ENCODE measurements at places on chromosomes 13 and 19.

GRCh38 chr19:52665027-52665426, 26.9 kb upstream of the ZNF83 start:
- DNase-seq, result no peak

DNA sequence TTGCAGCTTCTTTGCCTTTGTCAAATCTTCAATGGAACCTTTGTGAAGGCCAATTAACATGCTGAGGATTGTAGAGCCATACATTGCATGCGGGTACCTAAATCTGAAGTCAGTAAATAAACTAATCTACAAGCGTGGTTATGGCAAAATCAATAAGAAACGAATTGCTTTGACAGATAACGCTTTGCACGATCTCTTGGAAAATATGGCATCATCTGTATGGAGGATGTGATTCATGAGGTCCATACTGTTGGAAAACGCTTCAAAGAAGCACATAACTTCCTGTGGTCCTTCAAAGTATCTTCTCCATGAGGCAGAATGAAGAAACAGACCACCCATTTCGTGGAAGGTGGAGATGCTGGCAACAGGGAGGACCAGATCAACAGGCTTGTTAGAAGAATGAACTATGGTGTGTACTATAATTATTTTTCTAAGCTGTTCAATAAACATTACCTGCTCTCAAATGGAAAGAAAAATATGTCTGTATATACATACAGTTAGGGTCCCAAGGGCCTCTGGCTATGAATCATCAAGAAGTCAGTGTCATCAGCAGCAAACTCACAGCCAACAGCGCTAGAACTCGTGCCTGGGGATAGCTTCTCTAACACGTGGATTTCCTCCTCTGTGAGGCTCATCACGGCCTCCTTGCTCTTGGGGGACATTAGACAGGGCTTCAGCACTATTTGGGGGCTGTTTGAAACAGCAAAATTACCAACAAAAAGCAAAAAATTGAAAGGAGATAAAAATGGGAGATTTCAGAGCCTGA, 2.9 kb upstream of the CD70 start:
- DNase-seq, result no peak

DNA sequence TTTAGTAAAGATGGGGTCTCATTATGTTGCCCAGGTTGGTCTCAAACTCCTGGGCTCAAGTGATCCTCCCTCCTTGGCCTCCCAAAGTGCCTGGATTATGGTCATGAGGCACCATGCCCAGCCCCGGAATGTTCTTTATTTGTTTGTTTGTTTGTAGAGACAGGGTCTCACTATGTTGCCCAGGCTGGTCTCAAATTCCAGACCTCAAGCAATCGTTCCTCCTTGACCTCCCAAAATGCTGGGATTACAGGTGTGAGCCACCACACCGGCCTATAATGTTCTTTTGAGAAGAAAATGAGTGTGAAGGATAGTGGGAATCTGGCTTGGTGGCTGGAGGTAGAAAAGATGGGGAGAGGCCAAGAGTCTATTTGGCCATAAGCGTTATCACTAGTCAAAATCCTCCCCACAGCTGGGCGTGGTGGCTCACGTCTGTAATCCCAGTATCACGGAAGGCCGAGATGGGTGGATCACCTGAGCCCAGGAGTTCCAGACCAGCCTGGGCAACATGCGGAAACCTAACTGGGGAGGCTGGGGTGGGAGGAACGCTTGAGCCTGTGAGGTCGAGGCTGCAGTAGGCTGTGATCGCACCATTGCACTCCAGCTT, 5.2 kb upstream of the BBC3 start:
- DNase-seq, result no peak

- DNase-seq, result no peak
These were observed 1333.1 kb downstream of the EFNB2 start for GRCh38 chr13:105202354-105202753.

DNA sequence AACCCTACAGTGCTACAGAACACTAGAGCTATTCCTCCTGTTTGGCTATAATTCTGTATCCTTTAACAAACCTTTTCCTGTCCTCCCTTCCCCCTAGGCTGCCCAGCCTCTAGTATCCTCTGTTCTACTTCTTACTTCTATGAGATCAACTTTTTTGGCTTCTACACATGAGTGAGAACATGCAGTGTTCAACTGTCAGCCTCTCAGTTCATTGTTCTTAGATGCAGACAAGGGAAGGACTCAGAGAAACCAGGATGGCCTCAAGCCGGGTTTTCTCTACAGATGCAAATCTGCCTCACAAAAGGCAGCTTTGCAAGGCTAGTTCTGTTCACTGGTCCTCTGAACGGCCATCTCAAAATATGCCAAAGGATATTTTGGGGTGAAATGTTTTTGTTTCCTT, 18.4 kb downstream of the AMER2 start:
- DNase-seq, result no peak

- no peak for DNase-seq
These were observed 82.9 kb downstream of the TNFRSF19 start for GRCh38 chr13:23652909-23653726.

GRCh38 chr19:39401549-39402345, 4.9 kb upstream of the ZFP36 start:
- peak; percentile 41 for DNase-seq

GRCh38 chr13:35879111-35879510, 252.1 kb downstream of the DCLK1 start:
- DNase-seq, result no peak

- DNase-seq, result no peak
These were observed 7.7 kb downstream of the ATP7B start for GRCh38 chr13:52003541-52003940.

GRCh38 chr19:50039968-50040367, 14.2 kb downstream of the ZNF473 start:
- no peak for DNase-seq

GRCh38 chr13:32881074-32881776, 135.0 kb upstream of the KL start:
- no peak for DNase-seq

DNA sequence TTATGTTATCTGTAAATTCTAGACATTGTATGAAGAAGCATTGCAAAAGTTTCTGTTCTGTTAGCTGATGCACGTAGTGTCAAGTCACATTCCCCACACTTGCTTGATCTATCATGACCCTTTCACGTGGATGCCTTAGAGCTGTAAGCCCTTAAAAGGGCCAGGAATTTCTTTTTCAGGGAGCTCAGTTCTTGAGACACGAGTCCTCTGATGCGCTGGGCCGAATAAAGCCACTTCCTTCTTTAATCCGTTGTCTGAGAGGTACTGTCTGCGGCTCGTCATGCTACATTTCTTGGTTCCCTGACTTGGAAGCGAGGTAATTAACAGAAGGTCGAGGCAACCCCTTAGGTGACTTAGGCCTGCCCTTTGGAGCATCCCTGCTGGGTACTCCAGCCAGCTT, 5.8 kb downstream of the ZNF816 start:
- DNase-seq, result no peak

GRCh38 chr13:93861818-93862217, 617.7 kb downstream of the DCT start:
- DNase-seq, result no peak

- DNase-seq, result no peak
These were observed 2.0 kb upstream of the GAPDHS start for GRCh38 chr19:35531291-35531690.

GRCh38 chr19:56933014-56933705, 92.6 kb upstream of the PEG3 start:
- no peak for DNase-seq

- DNase-seq, result no peak
These were observed 237.0 kb downstream of the POSTN start for GRCh38 chr13:37361608-37362007.

All from stimulated activated CD8-positive, alpha-beta memory T cell treated with anti-CD3 and anti-CD28 coated beads, Interleukin-15, amount 100 ng/mL, for 24 hours (primary cell).